MM.1S (cell line): ENCODE measurements at places on chromosomes 11 and 22.

DNA sequence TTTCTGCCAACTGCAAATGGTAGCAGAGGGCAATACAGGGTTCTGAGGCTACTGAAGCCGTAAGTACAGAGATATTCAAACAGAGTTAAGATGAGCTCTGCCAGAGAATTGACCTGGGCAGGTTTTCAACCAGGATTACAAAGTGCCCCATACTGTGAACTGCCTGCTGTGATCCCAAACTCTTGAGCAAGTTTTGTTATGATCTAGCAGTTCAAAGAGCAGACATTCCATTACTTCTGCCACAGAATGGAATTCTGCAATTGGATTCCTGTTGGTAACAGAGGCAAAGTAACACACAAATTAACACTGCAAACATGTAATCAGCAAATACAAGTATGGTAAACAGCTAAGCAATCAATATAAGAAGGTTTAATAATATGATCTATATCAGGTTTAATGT lies 31.2 kb downstream of the ALG9 start:
- no peak for DNase-seq

- DNase-seq: no peak
Observed at GRCh38 chr11:75969626-75970308, 154.8 kb downstream of the UVRAG start.

DNA sequence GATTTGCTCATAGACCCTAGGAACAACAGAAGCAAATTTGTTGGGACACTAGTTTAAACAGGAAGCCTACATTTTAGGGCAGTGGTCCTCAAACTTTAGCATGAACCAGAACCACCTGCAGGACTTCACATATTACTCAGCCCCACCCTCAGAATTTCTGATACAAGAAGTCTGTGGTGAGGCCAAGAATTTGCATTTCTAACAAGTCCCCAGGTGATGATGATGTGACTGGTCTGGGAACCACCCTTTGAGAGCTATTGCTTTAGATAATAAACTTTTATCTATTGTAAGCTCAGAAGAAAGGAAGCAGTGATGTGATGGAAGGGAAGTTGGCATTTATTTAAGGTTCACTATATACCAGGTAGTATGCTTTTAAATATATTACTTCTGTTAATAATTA lies 194.0 kb downstream of the FAM181B start:
- DNase-seq: peak; percentile 13

GRCh38 chr11:10066441-10066840 lies 227.6 kb downstream of the SBF2 start:
- no peak for DNase-seq

- peak; percentile 40 for DNase-seq
Observed at GRCh38 chr11:92837595-92837994, 131.9 kb upstream of the MTNR1B start.

- DNase-seq: no peak
Observed at GRCh38 chr22:39098576-39098975, 1.5 kb downstream of the APOBEC3H start.

DNA sequence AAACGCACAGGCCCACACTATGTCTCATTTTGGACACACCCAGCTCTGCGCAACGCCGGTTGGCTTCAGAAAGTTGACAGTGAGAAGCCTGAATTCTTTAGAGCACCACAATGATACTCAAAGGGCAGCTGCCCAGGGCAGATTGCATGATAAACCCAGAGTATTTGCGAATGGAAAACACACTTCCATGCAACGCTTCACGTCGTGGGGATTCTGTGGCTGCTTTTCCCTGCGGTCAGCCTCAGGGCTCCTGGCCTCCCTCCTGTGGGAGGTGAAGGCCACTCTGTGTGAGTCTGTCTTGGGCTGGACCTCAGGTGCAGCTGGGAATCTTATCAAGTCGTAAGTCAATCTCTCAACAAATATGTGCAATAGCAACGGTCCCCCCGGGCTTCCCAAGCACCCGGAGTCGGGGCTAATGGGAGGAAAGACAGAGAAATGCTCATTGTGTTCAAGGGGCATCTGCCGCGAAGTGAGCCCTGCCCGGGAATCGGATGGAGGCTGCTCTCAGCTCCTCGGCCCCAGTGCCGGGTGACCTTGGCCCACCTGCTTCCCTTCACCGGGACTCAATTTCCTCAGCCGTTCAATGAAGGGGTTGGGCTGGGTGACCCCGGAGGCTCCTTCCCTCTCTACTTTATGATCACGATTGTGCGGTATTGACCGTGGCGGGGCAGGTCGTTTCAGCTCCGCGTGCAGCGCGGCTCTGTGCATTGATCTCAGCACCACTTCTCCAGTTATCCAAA lies 623.6 kb downstream of the BRD1 start:
- no peak for DNase-seq

DNA sequence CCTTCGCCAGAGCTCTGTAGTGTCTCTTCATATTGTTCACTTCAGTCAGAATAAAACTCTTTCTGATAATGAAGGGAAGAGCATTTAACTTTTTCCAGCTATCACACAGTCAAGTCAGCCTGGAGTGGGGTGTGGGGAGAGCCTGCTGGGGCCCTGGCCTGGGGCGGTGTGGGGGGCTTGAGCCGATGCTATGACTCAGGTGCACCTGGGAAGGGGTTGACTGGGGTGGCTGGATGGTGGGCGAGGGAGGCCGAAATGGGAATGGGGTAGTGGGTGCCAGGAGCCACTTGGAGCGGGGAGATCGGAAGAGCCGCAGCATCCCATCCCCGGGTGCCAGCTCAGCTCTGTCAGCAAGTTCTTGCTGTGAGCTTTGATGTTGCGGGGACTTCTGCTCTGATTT lies 100.9 kb downstream of the NXPE2 start:
- DNase-seq: no peak

DNA sequence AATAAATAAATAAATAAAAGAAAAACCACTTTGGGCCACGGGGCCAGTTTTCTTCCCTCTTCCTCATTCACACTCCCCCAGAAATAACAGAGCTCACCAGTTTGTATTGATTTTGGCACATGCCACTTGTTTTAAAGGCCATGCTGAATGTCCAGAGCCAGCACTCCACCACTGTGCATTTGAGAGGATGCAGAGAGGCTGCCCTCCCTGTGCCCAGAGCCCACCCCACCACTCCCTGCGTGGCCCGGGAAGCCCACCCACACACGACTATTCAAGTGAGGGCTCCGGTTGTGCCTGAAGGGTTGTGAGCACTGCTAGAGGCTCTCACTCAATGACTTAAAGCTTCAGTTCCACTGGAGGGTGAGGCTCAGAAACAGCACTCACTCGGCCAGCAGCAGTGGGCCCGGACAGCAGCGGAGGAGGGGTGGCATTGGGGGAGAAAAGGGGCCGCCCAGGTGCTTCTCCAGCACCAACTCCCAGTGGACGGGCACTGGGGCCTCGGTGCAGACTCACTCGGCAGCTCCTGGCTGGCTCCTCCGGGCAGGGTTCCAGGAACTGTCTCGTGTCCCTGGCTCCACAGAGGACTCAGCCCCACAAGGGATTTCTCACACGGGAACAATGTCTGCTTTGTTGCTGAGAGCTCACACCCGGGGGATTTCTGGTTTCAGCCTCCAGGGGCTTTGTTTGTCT lies 112.7 kb downstream of the SHANK2 start:
- DNase-seq: no peak

GRCh38 chr11:121814962-121815361 lies 301.1 kb downstream of the BLID start:
- no peak for DNase-seq

DNA sequence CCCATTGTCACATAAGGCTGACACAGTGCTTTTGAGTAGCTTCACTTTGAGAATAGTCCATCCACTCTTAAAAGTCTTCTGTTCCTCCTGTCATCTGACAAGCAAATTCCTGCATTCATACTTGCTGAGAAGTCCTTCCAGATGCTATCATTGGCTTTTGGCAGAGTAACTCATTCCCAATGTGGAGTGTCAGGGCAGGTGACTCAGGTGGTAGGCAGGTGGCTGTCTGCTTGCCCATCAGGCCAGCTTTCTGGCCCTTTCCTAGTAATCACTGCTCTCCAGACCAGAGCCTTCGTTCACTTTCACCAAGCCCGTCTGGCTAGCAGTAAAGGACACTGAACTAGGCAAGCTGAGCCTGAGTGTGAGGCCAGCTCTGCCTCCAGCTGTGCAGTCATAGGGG lies 162.5 kb upstream of the CCDC90B start:
- no peak for DNase-seq

GRCh38 chr11:131579932-131580387 lies 209.5 kb downstream of the NTM start:
- DNase-seq: no peak

GRCh38 chr11:1351278-1351937 lies 38.3 kb upstream of the BRSK2 start:
- no peak for DNase-seq

DNA sequence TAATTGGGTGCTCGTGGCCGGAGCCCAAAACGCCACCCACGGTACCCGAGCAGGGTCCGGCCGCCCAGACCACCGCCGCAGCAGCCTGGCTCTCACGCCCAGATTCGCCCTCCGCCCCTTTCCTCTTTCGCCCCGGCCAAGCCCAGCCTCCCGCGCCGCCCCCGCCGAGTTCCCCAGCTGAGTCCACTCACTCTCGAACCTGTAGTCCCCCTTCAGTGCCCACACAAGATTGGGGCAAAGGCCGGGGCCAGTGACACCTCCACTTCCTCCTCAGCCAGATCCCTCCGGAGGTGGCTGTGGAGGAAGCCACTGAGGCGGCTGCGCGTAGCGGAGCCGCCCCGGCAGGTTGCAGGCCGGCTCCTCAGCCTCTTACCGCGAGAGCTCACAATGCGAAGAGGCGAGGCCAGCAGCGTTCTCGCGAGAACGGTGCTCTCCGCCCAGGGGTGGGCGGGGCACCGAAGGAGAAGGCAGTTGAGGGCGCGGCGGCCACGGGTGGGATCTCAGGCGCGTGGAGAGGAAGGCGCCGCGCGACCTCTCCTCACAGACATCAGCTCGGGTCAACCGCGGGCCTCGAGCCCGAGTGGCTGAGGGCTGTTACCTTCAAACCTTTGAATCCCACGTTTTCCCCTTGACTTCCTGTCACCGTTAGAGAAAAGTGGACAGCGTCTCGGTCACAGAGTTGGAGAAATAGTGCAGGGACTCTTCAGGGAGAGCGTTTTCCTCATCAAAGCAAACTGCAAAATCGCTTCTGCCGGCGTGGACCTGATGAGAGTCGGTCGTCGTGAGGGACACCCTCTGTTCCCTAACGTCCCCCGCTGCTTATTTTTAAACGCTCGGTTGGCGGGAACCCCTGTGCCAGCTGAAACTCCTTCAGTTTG lies at the start of gene BTBD10:
Gene BTBD10 (minus strand): TSS at position 322 of the 878 bp plus-strand sequence. CDS start 18,098 bp downstream, outside the sequence.
- peak; percentile 97 for DNase-seq

- no peak for DNase-seq
Observed at GRCh38 chr11:29224739-29225384, 792.0 kb downstream of the KCNA4 start.

DNA sequence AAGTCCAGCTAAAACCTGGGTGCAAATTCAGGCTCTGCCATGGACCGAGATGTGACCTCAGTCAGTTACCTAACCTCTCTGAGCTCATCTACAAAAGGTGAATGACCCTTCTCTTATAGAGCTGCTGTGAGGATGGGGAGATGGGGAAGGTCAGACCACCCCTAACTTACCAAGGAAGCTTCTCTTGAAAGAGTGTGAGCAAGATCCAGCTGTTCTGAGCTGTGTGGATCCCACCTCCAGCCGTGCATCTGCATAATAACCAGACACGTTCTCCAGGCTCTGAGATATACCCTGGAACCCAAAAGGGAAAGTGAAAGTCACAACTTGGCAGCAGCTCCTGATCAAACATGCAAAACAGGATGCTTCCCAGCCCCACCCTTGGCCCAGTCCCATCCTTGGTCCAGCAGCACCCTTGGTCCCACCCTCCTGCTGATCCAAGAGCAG lies at the start of gene APOL3:
Gene APOL3 (minus strand): TSS at position 257 of the 444 bp plus-strand sequence. CDS start 11,700 bp downstream, outside the sequence.
- peak; percentile 75 for DNase-seq

DNA sequence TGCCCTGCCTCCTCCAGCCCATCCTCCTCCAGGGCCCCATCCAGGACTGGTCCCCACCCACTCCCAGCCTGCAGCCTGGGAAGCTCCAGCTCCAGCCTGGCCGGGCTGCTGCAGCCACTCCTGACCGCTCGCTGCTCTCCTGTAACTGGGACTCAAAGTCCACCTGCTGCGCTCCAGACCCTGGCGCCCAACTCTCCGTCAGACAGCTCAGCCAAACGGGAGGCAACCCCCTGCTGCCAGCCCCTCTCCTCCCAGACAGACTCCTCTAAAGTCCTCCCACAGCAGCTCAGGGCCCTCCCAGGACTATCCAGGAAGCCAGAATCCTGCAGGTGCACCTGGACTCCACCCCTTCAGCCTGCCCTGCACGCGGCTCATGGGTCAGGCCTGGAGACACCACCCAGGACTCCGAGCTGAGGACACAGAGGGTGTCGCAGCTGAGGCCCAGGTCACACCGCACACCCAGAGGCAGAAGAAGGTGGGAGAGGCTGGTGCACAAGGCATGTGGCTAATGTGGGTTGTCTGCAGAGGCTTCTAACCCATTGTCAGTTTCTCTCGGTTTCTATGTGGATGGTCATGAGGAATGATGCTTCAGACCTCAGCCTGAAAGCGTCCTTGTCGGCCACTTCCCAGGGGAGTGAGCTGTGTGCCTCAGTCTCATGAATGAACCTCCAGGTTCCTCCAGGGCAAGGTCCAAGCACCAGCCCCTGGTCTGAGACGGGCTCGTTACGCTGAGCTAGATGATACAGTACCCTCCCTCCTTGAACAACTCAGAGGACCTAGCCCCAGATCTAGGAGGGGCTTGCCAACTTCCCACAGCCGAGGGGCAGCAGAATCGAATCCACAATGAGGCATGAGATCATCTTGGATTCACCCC lies 1514.8 kb downstream of the TBC1D22A start:
- peak; percentile 1 for DNase-seq

DNA sequence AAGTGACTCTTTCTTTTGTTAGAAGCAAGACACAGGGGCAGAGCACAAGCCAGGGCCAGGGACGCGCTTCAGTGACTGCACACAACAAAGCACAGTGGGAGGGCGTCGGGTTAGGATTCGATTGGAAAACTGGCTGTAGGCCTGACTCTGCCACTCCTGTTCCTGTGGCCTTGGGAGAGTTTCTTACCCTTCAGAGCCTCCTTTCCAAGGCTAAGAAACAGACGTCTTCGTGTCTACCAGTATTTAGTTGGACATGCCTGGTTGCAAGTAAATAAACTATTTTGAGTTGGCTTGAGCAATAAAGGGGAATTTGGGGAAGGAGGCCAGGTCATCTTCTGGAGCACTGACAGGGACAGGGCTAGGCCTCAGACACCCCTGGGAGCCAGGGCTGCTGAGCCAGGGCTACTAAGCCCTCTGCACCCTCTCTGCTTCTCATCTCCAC lies 549.1 kb downstream of the INSC start:
- DNase-seq: no peak

DNA sequence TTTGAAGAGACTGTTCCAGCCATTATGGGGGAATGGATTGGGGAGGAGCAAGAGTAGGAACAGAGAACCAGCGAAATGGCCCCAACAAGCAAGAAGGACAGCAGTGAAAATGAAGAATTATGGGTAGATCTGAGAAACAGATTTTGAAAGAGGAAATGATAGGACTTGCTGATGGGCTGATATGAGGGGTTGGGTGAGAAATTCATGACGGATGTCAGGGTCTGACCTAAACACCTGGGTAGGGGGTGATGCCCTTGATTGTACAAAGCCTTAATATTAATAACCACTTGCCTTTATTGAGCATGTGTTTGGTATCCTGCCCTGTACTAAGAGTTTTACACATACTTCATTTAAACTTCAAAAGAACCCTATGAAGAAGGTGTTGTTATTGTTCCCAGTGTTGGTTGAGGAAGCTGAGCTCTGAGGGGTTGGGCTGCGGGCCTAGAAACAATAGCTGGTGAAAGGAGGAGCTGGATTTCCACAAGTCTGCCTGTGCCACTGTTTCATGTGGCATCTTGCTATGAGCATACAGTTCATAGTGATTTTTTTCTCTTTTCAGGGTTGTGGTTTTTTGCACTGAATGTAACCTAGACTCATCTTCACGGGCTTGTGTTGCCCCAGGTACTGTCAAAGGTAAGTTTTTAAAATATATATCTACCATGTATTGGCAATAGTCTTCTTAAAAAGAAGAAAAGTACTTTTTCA lies 61.1 kb upstream of the TNRC6B start:
- no peak for DNase-seq

GRCh38 chr11:90775567-90776165 lies 552.8 kb upstream of the CHORDC1 start:
- DNase-seq: no peak
